ENCODE measurements at places on chromosomes 6 and 20.
A peak's percentile ranks its signal among the peaks of the same experiment; 100 is the strongest.

DNA sequence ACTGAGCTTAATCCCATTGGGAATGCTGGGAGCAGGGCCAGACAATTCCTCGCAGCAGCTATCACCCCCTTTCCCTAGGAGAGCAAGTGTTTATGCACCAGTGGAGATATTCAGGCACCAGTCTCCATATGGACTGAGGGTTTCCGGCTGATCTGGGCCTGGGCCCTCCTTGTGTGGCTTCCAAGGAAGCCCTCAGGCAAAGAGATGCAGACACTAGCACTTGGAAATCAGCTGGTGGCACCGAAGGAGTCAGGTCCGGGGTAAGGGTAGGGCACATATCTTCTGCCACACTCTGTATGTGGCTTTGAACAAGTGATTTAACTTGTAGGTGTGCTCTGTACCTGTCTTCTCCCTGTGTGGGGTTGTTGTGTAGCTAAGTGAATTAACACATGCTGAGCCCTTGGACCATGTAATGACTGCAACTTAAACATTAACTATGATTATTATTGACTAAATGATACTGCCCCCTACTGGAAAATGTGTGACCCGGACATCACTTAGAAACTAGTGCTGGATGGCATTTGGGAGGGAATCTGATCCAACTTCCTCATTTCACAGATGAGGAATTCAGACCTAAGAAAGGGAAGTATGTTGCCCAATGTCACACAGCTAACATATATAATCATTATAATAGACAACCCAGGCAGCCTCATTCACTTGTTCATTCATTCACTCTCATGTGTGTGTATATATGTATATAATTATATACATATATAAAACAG, 19.3 kb upstream of the WFDC2 start:
- no peak overlapping the region for H3K27ac ChIP-seq
- H3K36me3 ChIP-seq: peaks cover 2% of the 10 kb centered on the region
- peaks cover 12% of the 10 kb centered on the region for H3K4me1 ChIP-seq
- no peak for DNase-seq

DNA sequence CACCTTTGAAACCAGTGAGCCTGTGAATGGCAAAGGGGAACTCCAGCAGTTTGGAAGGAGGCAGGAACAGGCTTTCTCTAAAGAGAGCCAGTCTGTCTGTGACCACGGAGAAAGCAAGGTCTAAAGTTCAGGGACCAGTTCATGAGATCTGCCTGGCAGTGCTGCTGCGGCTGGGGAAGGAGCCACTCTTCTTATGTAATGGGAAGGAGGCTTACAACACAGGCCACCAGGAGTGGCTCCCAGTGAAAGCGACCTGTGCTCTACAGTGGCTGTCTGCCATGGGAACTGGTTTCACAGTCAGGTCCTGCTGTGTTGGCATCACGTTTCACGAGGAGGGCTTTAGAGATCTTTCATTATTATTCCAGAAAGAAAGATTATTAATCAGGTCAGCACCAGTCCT, 291.9 kb upstream of the PRDM1 start:
- peaks cover 17% of the 10 kb centered on the region for H3K4me1 ChIP-seq
- DNase-seq: no peak
- H3K36me3 ChIP-seq: no peaks in the 10 kb centered on the region
- H3K4me3 ChIP-seq: no peak overlapping the region

DNA sequence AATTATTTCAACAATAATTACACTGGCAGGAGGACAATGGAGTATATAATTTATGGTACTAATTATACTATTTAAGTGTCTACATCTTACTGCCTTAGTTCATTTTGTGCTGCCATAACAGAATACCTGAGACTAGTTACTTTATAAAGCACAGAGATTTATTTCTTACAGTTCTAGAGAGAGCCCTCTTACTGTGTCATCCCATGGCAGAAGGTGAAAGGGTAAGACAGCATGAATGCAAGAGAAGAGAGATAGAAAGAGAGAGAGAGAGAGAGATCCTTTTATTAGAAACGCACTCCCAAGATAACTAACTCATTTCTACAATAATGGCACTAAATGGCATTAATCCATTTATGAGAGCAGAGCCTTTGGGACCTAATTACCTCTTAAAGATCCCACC, 314.7 kb downstream of the EPM2A start:
- H3K4me3 ChIP-seq: no peak overlapping the region
- peaks cover 18% of the 10 kb centered on the region for H3K27me3 ChIP-seq
- no peak for DNase-seq
- no peaks in the 10 kb centered on the region for H3K36me3 ChIP-seq
- no peaks in the 10 kb centered on the region for H3K4me1 ChIP-seq
- no peak overlapping the region for H3K27ac ChIP-seq

GRCh38 chr20:53716395-53716794, 122.8 kb upstream of the ZNF217 start:
- H3K4me1 ChIP-seq: peaks cover 8% of the 10 kb centered on the region
- no peak overlapping the region for H3K4me3 ChIP-seq
- H3K27ac ChIP-seq: no peak overlapping the region
- DNase-seq: no peak

- H3K4me3 ChIP-seq: no peak overlapping the region
- no peak for DNase-seq
- H3K27ac ChIP-seq: peak overlapping the region; percentile 67
- no peaks in the 10 kb centered on the region for H3K36me3 ChIP-seq
Measured at GRCh38 chr20:40963505-40963845, 65.1 kb upstream of the TOP1 start.

- peaks cover 40% of the 10 kb centered on the region for H3K27me3 ChIP-seq
- H3K36me3 ChIP-seq: peaks cover 2% of the 10 kb centered on the region
Measured at GRCh38 chr20:63471981-63472831, at the start of gene KCNQ2. Gene KCNQ2 (minus strand): TSS chr20:63472655. CDS start chr20:63472463, 192 bp downstream.

- H3K4me3 ChIP-seq: no peak overlapping the region
- no peak for DNase-seq
- no peak overlapping the region for H3K27ac ChIP-seq
- peaks cover 6% of the 10 kb centered on the region for H3K4me1 ChIP-seq
Measured at GRCh38 chr6:161137320-161137719, 136.5 kb downstream of the AGPAT4 start.

DNA sequence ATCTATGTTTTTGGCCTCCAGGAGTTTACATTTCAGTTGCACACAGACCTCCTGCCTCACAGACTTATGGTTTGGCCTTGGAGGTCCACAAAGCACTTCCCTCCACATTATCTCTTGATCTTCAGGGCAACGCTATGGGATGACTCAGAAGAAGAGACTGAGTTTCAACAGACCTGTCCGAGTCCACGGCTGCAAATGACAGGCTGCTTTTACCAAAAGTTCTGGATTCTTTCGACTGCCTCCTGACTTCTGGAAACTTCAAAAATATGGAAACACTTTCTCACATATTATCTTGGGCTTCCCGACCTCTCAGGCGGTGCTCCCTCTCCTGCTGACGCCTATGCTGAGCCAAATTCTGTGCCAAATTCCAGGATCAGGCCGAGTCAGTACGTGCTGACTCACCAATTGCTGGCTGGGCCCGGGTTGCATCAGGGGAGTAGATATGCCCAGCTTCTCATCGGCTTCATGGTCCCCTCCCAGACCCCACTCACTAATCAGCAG, 190.2 kb downstream of the BMP7 start:
- no peak overlapping the region for H3K27ac ChIP-seq
- no peak overlapping the region for H3K4me3 ChIP-seq
- H3K4me1 ChIP-seq: peaks cover 4% of the 10 kb centered on the region
- no peak for DNase-seq
- peaks cover 17% of the 10 kb centered on the region for H3K27me3 ChIP-seq
- H3K36me3 ChIP-seq: no peaks in the 10 kb centered on the region

DNA sequence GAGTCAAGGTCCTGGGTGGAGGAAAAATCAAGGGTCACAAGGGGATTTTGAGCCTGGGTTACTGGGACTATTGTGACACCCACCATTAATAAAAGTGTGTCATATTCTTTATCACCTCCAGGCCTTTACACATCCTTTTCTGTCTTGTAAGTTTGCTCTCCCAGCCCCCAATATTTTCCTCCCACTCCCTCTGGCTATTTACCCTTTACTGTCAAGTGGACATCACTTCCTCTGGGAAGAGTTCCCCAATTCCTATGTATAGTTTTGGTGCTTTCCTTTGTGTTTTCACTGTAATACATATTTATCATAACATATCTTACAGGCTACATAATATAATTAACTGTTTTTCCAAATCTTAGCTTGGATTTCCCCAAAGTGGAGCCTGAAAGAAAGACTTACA, 36.3 kb downstream of the MARCKS start:
- DNase-seq: no peak
- no peak overlapping the region for H3K27ac ChIP-seq
- peaks cover 5% of the 10 kb centered on the region for H3K36me3 ChIP-seq
- no peaks in the 10 kb centered on the region for H3K4me1 ChIP-seq
- peaks cover 24% of the 10 kb centered on the region for H3K27me3 ChIP-seq

DNA sequence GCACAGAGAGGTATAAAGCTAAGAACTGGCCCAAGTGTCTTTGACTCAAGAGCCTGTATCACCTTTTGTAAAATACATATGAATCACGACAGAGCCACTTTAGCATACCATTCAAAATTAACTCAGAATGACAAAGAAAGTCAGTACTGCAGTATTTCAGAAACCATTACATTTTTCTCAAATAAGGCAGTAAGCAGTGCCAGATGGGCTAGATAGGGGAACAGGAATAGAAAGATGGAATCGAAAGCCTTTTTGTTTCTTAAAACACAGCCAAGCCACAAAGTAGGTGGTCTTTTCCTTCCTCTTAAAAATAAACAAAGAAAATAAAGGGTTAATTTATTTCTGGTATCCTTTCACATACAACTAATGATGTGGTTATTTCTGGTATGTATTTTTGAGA, 10.3 kb downstream of the CLDN20 start:
- H3K27ac ChIP-seq: no peak overlapping the region
- no peak overlapping the region for H3K4me3 ChIP-seq
- no peak for DNase-seq
- H3K27me3 ChIP-seq: no peaks in the 10 kb centered on the region
- peaks cover 15% of the 10 kb centered on the region for H3K4me1 ChIP-seq
- peaks cover 7% of the 10 kb centered on the region for H3K36me3 ChIP-seq

GRCh38 chr6:53858196-53858595, 63.4 kb downstream of the LRRC1 start:
- H3K27ac ChIP-seq: no peak overlapping the region
- H3K4me1 ChIP-seq: peaks cover 10% of the 10 kb centered on the region
- peaks cover 2% of the 10 kb centered on the region for H3K36me3 ChIP-seq
- H3K4me3 ChIP-seq: no peak overlapping the region

- no peak overlapping the region for H3K4me3 ChIP-seq
- peaks cover 2% of the 10 kb centered on the region for H3K36me3 ChIP-seq
- H3K4me1 ChIP-seq: peaks cover 7% of the 10 kb centered on the region
- DNase-seq: no peak
- H3K27ac ChIP-seq: no peak overlapping the region
- H3K27me3 ChIP-seq: no peaks in the 10 kb centered on the region
Measured at GRCh38 chr6:145373826-145374225, 361.5 kb downstream of the EPM2A start.

DNA sequence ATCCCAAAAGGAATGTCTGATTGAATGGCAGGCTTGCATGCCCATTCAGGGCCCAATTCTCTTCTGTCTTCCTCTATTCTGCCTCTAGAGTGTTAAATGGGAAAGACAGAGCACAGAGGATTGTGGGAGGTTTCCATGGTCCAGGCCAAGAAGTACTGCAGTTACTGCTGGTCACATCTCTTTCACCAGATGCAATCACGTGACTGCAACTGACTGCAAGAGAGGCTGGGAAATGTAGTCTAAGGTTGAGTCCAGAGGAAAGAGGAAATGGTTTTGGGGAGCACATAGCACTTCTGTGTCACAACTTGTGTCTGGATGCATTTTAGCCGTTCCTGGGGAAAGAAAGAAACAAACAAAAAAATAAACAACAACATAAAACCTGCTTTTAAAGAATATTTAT, 336.4 kb upstream of the BTBD3 start:
- no peak overlapping the region for H3K4me3 ChIP-seq
- H3K4me1 ChIP-seq: no peaks in the 10 kb centered on the region
- no peaks in the 10 kb centered on the region for H3K36me3 ChIP-seq

DNA sequence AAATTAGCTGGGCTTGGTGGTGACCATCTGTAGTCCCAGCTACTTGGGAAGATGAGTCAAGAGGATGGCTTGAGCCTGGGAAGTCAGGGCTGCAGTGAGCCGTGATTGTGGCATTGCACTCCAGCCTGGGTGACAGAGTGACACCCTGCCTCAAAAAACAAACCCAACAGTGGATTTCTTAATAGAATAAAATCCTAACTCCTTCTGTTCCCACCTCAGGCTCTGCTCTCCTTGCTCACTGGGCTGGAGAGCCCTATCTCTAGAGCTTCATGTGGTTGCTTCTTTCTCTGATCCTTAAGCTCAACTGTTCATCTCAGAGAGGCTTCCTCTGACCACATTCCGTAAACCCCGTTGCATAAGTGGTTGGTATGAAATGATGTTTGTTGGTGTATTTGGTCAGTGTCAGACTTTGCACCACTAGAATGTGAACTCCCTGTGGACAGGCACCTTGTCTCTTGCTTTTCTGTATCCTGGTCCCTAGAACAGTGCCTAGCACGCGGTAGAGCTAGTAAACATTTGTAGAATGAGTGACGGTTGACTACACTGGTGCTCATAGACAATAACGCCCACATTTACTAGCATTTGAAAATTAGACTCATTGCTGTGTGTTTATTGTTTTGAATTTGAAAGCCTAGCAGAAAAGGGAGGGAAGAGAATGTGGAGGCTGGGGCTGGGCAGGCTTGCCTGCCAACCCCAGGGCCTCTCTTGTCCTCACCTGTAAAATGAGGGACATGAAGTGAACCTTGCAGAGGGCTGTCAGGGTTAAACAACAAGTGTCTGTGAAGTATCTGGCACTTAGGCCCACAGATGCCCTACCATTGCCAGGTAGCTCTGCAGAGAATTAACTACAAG, 4.2 kb downstream of the MAPRE1 start:
- peaks cover 51% of the 10 kb centered on the region for H3K4me1 ChIP-seq
- no peaks in the 10 kb centered on the region for H3K27me3 ChIP-seq
- H3K36me3 ChIP-seq: peaks cover 4% of the 10 kb centered on the region
- H3K4me3 ChIP-seq: peak overlapping the region; percentile 68
- peak overlapping the region; percentile 86 for H3K27ac ChIP-seq
